ENCODE measurements at places on chromosomes 7 and 10. TPM values are rescaled to one million over a fixed set of nuclear protein-coding genes. Genes with fewer than 3 reads are reported as not detected.

SDHAF3 gene
- 37.3 TPM for total RNA-seq

PTPN20 gene
- 21.1 TPM for total RNA-seq

HOXA7 gene
- 4.1 TPM for total RNA-seq

SFRP5 gene
- total RNA-seq, result not detected

GIMAP6 gene
- total RNA-seq, result not detected

SCD gene
- total RNA-seq, result 163 TPM

IFRD1 gene
- total RNA-seq, result 277 TPM

TMEM209 gene
- 86.0 TPM for total RNA-seq

ANKRD61 gene
- total RNA-seq, result 0.72 TPM

SPDYE11 gene
- total RNA-seq, result 0.54 TPM

TUBB8 gene
- total RNA-seq, result not detected

CFAP58 gene
- 2.1 TPM for total RNA-seq

NXPH1 gene
- 1.1 TPM for total RNA-seq

AKR1C4 gene
- not detected for total RNA-seq

SH2D4B gene
- not detected for total RNA-seq

CASTOR2 gene
- total RNA-seq, result 5.5 TPM

TMEM139 gene
- 4.0 TPM for total RNA-seq

TCERG1L gene
- total RNA-seq, result 0.27 TPM

HK1 gene
- 34.2 TPM for total RNA-seq

TRIL gene
- 0.05 TPM for total RNA-seq

TSPAN13 gene
- 31.4 TPM for total RNA-seq

PROSER2 gene
- 10.3 TPM for total RNA-seq

GNG11 gene
- total RNA-seq, result 66.1 TPM

ABHD11 gene
- 10.7 TPM for total RNA-seq

CCDC172 gene
- not detected for total RNA-seq

GPR15LG gene
- not detected for total RNA-seq

PTPRE gene
- total RNA-seq, result 4.6 TPM

FAM24B gene
- 36.3 TPM for total RNA-seq
